ENCODE measurements at places on chromosomes 13 and 19.

- no peak for DNase-seq
Measured at GRCh38 chr13:106617561-106617960, 49.6 kb upstream of the ARGLU1 start.

GRCh38 chr13:98226496-98226895, 49.4 kb upstream of the RNF113B start:
- no peak for DNase-seq

DNA sequence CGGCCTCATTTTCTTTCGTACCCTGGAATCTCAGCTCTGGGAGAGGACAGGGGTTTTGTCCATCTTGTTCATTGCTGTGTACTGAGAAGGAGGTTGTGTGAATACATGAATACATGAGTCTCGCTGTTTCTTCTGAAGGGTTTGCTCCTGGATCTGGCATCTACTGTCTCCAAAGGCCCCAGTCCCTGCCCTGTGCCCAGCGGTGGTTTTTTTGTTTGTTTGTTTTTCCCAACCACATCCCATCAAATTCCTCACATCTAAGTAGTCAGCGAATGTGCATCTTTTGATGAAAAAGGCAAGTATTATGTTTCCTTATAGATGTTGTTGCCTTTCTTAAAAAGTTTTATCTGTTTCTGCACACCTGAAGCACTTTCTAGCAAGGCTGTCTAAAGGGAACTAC, 12.5 kb downstream of the DCAF15 start:
- no peak for DNase-seq

DNA sequence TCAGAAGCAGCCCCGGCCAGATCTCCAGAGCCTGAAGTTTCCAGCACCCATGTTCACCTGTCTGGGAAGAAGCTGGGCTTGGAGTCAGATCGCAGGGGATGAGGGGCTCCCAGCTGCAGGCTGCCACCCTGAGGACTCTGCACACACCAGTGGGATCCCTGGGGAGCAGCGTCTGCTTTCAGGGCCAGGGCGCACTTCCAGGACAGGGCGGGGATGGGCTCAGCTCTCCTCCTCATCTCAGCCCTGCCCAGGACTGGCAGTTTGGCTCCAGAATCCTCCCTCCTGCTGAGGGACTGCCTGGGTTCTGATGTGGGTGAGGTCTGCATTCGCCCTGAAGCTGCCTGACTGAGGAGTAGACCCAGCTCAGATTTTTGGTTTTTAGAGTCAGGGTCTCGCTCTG, 3.5 kb downstream of the SLC7A9 start:
- no peak for DNase-seq

GRCh38 chr19:58218899-58219298, 9.8 kb upstream of the ZNF544 start:
- DNase-seq, result no peak

DNA sequence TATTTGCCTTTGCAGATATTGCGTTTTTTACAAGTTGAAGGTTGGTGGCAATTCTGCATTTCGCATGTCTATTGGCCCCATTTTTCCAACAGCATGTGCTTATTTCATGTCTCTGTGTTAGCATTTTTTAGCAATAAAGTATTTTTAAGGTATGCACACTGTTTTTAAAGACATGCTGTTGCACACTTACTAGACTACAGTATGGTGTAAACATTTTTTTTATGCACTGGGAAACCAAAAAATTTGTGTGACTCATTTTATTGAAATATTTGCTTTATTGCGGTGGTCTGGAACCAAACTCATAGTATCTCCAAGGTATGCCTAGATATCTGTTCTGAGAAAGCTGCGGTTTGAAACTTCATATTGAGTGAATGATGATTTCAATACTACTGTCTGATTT, 55.4 kb upstream of the RNF113B start:
- DNase-seq, result no peak

DNA sequence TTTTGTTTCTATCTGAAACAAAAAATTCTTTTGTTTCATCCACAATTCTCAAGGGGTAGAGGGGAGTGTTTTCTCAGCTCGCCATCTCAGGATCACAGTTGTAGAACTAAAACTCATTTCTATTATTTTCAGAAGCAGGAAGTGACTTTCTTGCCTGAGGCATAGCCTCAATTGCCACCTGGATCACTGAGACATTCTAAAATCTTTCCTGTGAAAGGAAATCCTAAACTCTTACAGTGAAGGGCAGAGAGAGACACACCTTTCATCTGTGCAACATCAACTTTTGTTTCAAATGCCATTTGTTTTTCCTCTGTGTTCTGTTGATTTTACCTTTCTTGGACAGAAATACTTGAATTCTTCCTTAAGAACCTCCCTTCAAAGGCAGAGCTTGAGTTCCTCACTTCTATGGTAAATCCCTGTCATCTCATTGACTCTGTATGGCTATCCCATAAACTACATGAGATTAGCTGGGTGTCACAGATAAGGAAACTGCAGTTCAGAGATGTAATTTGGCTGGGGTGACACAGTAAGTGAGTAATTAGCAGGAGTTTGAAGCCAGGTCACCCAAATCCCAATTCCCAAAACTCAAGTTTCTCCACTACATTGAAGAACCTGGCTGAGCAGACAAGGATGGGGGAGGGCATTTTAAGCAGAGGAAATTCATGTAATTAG, 224.4 kb upstream of the HTR2A start:
- no peak for DNase-seq

DNA sequence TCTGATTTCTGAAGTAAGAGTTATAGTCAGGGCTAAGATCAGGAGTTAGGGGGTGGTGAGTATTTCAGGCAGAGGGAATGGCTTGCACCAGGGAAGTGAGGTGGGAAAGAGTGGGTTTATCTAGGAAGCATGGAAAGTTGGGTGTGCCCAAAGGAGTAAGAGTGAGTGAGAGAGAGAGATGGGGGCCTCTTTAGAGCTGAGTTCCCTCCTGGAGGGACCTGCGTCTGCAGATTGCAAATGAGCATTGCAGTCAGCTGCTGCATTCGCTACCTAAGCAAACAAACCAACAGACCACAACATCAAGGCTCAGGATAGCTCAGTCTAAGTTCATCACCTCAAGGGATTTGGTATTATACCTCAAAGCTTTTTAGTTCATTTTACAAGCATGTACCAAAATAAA, 405.8 kb downstream of the FGF9 start:
- DNase-seq, result no peak

DNA sequence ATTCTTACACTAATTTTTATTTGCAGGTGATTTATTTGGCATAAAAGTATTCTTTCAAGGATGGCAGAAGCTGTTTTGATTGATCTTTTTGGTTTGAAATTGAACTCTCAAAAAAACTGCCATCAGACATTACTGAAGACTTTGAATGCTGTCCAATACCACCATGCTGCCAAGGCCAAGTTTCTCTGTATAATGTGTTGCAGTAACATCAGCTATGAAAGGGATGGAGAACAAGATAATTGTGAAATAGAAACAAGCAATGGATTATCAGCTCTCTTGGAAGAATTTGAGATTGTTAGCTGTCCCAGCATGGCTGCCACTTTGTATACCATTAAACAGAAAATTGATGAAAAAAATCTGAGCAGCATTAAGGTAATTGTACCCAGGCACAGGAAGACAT, 1.2 kb downstream of the LACC1 start:
- DNase-seq, result no peak

DNA sequence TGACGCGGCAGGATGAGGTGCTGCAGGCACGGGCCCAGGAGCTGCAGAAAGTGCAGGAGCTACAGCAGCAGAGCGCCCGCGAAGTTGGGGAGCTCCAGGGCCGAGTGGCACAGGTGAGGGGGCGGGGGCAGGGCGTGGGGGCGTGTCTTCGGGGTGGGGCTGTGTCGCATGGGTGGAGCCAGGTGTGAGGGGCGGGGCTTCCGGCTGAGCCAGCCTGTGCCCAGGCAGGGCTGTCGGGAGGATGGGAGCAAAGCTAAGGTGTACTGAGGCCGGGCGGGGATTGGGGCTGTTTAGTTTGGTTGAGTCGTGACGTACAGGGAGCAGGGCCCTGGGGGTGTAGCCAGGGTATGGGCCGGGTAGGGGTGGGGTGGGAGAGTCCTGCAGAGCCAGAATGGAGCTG, 62.3 kb downstream of the KCNC3 start:
- DNase-seq, result no peak

DNA sequence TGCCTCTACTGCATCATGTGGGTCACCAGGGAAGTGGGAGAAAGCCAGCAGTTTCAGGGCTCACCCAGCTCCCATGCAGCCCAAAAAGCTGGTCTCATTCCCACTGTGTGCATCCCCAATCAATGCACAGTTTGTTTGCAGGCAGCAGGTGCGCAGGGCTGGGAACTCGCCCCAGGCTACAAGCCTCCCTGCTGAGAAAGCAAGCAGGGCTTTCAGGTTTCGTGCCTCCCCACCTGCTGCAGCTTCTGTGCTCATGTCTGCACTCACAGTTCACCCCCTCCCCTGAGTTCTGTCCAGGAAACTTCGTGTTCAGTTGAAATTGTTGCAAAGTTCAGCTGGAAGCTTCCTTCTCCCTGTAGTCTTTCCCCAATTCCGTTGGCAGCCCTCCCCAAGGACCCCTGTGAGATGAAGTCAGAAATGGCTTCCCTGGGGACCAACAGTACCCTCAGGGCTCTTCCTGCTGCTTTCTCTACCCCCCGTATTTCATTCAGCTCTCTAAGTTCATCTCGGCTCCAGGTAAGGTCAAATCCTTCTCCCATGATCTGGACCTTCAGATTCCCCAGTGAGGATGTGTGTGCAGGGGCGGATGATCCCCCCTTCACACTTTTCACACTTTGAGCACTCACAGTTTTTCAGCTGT, 10.3 kb upstream of the KLK3 start:
- no peak for DNase-seq

GRCh38 chr13:111899714-111900389, 167.1 kb upstream of the SOX1 start:
- DNase-seq, result no peak

DNA sequence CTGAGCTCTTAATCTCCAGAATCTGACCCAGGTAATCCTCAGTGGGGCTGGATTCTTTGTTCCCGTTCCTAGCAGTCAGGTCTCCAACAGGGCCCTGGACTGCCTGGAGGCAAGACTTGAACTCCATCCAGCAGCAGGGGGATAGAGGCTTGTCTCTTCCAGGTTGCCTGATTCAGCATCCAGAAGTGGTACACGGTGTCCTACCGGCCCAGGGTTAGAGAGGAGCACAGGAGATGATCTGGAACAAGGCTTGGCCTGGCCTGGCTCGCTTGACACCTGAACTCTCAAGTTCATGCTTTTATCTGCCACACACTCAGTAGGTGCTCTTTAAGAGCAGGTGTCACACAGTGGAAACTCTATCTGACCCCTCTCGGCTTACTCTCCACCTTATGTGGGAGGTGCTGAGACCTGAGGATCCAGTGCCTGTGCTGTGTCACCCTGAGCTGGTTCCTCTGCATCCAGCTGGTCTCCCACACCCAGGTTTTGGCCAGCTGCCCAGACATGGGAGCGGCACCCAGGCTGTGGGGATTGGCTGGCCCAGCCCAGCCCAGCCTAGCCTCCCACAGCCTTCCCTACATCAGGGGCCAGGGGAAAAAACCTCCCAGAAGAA, at the start of gene CYP4F3:
TSS of gene CYP4F3 (plus strand) at position 604 of the 610 bp plus-strand sequence. CDS start 519 bp downstream, outside the sequence.
- no peak for DNase-seq

DNA sequence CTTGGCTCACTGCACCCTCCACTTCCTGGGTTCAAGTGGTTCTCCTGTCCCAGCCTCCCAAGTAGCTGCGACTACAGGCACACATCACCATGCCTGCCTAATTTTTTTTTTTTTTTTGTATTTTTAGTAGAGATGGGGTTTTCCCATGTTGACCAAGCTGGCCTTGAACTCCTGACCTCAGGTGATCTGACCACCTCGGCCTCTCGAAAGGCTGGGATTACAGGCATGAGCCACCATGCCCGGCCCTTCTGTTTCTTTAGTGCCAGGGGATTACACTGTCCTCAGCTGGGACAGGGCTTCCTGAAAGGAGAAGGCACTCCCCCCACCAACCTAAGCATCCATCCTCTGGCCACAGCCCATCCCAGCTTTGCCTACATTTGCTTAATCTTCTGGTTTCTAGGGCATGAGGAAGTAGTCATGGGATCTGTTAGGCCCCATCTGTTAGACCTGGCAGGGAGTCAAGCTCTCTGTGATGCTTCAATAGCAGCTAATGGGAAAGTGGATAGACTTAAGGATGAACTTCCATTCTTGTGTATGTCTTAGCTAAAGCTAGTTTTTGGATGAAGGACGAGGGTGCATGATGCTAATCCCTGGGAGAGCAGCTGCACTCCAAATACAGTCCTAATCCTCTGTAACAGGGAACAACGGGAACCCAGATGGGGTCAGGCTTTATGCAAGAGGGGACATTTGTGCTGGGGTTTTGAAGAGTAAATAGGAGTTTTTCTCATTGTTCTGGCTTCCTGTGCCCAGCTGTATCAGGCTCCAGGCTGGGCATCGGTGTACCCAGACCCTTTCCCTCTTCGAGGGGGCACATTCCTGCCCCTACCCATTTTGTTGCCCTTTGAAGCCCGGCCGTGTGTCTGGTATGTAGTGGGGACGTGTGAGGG, 2.6 kb downstream of the VAV1 start:
- DNase-seq, result no peak

- DNase-seq, result no peak
Measured at GRCh38 chr13:53907891-53908290, 879.3 kb downstream of the OLFM4 start.

DNA sequence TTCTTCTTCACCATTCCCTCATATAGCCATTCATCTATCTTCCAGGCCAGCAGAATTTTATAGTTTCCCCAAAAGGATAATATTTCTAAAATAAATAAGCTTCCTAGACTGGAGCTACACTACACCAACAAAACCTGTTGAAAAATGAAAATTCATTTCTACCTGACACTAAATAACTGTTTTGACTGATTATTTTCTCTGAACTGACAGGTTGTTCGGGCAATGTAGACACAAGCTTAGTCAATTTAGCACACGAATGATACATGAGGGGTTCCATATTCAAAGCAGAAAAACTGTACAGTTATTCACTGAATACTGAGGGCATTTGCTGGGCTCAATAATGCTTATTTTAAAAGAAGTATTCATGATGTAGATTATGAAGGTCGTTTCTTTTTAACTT, 589.7 kb downstream of the LIG4 start:
- DNase-seq, result no peak

- DNase-seq, result no peak
Measured at GRCh38 chr19:542173-542866, 1.5 kb upstream of the GZMM start.

DNA sequence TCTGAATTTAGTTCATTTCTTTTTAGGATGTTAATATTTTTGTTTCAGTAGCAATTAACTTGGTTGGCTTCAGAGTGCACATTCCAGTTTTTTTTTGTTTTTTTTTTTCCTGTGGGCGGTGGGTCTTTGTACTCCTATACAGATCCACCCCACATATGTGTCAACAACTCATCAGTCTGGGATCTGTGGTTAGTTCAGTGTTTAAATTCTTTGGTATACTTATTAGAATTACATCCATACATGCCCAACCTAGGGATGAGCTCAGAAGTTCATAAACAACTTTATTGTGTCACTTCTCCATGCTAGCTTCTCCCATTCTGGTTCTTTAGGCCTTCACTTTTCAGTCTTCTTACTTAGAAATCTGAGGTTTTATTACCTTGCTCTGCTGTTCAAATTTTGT, 50.9 kb downstream of the PCCA start:
- no peak for DNase-seq

- DNase-seq, result no peak
Measured at GRCh38 chr13:62932256-62932883, 1516.7 kb upstream of the PCDH20 start.

All from HS-27A (cell line).